Activated naive CD4-positive, alpha-beta T cell treated with anti-CD3 and anti-CD28 coated beads, Interleukin-2, amount 10 ng/mL, durations not matched to agents 7 days and 5 days (primary cell): ENCODE measurements at places on chromosomes 6 and 20.

DNA sequence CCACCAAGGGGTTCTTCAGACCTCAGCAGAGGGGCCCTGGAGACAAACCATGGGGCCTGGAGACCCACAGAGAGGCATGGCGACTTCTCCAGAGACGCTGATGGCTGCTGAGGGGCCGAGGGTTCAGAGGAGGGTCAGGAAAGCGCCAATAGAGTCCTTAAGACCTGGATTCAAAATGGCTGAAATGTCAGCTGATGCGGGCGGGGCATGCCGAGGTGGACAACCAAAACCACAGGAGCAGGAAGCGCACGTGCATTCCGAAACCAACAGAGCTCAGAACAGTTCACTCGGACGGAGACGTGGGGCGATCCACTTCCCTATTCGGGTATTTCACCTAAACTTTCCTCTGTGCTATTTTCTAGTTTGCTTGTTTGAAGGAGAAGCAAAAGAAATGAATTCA, 99.9 kb upstream of the RIN2 start:
- DNase-seq: no peak

GRCh38 chr6:153023977-153024708, 21.6 kb upstream of the MTRF1L start:
- peak; percentile 50 for DNase-seq

DNA sequence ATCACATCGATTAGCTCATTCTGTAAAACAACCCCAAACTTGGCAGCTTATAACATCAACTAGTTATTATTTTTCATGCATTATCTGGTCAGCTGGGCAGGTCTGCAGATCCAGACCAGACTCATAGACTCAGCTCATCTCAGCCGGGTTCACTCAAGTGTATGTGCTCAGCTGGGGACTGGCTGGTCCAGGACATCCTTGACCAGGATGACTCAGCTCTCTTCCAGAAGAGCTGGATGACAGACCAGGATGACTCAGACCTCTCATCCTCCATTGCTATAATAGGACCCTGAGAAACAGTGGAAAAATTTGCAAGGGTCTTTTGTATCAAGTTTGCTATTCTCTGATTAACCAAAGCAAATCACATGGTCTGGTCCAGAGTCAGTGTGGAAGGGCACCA, 312.5 kb upstream of the PLCB4 start:
- no peak for DNase-seq

DNA sequence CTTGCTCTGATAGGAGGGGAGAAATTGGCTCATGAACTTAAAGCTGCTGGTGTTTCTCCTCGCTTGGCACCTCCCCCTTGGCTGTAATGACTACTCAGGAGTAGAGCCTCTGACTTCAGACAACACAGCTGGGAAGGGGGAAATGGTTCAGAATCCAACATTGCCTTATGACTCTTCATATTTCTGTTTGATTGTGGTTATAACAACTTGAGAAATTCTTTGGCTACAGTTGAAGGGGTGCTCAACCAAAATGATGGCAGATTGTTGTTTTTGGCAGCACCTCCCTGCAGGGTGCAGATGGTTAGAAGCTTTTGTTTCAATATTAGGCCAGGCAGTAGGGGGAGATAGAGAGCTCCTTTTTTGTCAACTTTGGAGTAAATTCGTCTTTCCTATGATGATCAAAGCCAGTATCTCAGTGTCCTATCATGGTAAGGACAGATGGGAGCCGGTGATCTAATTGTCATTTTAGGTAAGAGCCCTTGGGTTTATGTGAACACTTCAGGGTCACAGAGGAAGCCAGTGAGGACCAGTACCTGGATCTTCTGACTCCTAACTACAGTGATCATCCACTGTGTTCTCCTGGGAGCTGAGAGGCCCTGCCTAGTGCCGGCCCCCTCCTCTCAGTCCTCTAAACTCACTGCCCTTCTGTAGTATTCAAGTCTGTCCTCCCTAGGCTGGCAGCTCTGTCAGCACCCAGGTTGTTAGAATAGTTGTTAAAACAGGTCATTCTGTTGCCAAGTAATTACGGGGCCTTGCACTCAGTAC, 39.9 kb downstream of the RPRD1B start:
- no peak for DNase-seq

- no peak for DNase-seq
These were observed 76.5 kb upstream of the SUPT3H start for GRCh38 chr6:45454008-45454911.

GRCh38 chr6:72216222-72217068, 330.1 kb downstream of the RIMS1 start:
- no peak for DNase-seq

DNA sequence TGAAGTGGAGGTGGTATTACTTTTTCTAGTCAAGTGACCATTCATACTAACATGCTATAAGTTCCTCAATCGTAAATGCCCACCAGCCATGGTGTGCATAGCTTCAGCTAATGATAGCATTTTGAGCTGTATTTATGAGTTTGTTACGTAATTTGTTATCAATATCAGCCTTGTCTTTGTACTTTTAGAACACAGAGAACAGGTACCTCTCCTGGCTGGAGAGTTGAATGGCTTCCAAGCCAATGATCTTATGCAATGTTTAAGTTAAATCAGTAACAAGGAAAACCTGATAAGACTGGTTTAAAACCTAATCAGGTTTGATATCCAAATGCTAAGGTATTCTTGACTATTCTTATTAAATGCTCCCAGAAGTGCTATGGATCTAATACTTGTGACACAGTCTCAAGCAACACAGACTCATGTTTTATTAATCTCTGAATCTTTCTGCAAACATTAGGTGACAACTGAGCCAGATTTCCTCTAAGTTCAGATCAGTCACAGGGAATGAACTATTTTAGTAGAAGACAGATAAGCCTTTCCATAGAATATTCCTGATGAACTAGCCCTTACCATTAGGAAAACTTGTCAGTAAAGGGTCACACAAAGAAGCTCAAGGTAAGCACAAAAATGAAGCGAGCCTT, 154.8 kb downstream of the PTPRK start:
- DNase-seq: no peak

DNA sequence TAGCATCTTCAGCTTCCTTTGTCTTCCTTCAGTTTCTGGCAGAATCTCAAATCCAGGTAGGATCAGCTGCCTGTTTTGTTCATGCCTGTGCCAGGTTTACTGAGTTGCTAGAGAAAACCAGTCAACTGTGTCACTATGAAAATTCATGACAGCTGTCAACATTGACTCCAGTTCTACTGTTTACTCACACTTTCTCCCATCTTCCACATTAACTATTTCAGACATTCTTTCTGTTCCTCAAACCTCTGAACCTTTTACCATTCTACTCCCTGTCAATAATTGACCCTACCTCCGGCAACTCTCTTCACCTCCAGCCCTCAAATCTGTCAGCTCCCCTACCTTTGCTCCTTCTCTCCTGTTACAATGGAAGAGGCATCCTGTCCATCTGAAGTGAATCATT, 8.5 kb downstream of the ENPP4 start:
- no peak for DNase-seq
